GM12891 (cell line): ENCODE measurements at places on chromosomes 11 and 22.

GRCh38 chr11:83007909-83008580 lies 63.7 kb downstream of the RAB30 start:
- no peak for DNase-seq

GRCh38 chr11:68206211-68206610 lies 6.9 kb downstream of the KMT5B start:
- no peak for DNase-seq

DNA sequence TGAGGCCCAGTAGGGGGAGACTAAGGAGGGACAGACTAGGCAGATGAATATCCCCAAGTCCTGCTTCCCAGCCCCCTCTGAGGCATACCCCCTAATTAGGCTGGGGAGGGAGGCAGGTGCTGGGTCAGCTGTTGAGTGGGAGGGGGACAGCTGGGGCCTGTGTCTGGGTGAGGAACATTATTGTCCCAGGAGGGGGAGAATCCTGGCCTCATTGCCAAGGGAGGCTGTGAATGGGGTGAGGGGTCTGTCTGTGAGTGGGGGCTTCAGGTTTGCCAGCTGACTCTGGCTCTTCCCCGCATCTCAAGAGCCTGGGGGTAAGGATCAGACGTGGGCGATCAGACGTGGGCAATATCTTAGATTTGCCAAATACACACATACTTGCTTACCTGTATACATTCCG lies 2.1 kb downstream of the INPPL1 start:
- no peak for DNase-seq

DNA sequence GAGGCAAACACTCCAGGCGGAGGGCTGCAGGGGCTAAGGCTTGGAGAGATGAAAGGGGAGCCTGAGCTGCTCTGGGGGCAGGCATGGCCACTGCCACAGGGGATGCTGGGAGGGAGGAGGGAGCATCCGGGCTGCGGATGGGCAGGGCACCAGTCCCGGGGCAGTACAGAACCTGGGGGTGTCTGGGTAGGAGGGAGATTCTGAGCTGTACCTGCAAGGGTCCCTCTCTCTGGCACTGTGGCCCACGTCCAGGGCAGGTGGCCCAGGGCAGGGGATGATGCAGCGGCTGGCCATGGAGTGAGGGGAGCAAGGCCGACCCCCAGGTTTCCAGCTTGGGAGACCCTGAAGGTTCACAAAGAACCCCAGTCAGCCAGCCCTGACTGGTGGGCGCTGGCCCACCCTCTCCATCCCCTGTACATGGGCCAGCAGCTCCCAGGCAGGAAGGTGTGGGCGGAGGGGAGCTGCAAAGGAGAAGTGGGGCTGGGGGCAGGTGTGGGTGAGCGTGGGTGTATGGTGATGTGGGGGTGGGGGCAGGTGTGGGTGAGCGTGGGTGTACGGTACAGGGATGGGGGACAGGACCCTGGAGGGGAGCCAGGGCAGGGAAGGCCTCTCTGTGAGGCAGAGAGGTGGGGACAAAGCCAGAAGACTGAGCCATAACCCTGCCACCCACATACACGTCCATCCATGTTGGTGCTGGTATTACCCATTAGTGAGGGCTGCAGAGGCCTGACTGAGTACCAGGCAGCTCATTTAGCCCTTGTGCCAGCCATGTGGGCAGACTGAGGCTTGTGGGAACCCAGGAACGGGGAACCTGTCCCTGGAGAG lies 2.2 kb upstream of the TNFRSF13C start:
- no peak for DNase-seq

DNA sequence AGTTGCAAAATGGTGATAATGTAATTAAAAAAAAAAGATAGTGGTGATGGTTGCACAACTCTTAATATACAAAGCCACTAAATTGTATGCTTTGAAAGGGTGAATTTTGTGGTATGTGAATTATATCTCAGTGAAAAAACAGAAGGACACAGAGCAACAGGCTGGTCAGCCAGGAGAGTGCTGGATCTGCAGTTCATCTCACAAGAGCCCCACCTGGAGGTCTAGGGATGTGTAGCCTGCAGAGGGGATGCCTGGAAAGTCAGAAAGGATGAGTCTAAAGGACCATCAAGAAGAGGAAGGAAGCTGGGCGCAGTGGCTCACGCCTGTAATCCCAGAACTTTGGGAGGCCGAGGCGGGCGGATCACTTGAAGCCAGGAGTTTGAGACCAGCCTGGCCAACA lies 9.0 kb downstream of the POLR3H start:
- no peak for DNase-seq

DNA sequence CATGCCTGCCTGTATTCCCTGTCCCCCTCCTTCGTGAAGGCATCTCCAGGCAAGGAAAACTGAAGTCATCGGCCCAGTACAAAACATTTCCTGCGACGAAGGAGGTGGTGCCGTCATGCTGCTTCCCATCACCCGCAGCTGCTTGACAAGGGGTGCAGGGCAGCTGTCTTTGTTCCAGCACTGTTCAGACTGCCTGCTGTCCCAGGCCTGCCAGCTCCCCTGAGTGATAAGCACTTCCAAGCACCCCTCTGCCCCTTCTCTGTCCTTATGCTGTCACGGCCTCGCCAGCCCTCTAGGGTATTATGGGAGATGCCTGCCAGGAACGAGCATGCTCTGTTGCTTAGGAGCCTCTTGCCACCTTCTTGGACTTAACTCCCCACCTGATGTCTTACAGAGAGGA lies 37.1 kb upstream of the BSX start:
- DNase-seq: no peak

GRCh38 chr11:5922749-5923426 lies 19.2 kb upstream of the OR56A3 start:
- DNase-seq: no peak

DNA sequence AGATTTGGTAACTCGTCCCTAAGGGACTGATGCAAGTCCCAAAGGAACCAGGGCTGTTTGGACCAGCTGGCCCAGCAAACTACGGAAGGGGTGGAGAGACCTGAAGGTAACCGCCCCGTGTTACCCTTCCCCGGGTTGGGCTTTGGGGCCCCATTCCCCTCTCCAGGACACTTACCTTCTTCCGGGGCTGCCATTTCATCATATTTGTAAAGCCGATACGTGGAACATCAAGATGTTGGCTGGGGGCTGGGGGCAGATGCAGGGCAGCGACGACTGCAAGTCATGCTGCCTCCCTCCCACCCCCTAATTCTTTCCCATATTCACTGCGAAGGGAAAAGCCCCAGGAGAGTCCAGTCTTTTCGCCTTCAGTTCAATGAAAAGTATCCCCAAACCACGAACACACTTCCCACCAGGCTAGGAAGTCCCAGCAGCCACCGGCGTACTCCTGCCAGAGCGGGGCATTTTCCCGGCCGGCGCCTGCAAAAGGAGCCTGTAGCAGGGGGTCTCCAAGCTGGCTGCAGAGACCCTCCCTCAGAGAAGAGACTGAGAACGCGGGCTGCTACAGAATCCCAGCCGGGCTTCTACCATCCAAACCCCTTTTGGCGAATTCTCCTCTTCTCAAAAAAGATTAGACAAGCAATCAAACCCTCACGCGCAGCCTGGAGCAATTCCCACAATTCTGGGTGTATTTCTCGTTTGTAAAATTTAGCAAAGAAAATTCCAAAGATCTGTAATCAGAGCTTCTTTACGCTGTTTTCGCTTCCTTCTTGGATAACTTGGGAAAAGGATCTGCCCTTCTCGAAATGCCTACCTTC lies 236.7 kb downstream of the TTC28 start:
- DNase-seq: peak; percentile 11

DNA sequence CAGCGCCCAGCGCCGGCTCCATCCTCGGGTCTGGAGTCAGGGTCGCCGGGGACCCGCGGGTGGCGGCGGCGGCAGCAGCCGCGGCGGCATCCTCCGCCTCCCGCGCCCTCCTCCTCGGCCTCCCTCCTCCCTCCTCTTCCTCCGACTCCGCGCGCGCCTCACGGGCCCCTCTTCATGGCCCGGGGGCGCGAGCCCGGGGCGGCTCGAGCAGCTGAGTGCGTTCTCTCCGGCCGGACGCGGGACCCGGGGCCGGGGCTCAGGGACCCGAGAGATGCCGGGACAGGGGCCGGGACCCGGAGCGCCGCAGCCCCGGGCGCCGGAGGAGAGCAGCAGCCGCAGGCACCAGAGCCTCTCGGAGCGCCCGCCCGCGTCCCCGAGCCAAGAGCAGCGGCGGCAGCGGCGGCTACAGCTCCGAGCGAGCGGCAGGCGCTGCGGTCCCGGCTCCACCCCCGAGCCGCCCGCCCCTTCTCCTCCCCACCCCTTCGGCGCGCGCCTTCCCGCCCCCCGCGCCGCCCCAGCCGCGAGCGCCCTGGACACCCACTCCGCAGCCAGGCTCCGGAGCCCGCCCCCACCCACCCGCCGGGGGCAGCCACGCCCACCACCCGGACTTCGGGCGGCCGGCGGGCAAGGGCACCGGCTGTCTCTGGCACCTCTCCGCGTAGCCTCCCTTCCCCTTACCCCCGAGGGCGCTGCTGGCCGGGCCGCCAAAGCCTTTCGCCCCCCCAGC lies at the start of gene CHST1:
Gene CHST1, minus strand, starts transcription at position 417 of the 727 bp plus-strand sequence. CDS start 14,699 bp downstream, outside the sequence.
- DNase-seq: no peak

DNA sequence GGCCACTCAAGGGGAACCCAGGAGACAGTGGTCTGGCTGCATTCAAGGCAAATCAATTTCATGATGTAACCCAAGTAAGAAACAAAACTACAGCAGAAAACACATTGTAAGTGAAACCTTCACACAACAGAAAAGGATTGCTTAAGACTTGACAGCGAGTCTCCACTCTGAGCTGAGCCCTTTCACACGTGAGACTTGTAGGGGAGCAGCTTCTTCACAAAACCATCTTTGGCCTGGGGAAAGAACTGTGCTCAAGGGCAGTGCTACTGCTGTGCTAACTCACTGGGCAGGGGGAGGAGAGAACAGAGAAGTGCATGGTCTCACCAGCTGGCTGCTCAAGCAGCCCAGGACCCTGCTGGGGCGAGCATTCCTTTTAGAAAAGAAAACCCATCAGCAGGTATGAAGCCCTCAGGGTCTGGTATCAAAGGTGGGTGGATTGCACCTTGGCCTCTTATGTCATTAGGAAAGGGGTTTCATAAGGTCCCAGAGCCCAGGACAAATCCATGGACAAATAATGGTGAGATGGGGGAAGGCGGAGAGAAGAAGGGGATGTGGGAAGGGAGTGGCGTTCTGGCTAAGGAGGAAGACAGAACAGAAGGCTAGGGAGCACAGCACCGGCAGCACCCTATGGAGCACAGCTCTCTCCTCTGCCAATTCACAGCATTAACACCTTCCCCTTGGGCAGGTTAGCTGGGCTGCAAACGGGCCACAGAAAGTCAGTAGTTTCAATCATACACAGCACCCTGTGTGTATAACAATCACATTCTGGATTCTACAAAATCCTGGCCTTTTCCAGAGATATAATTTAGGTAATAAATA lies 20.6 kb upstream of the RAPSN start:
- DNase-seq: no peak

GRCh38 chr22:44547371-44547770 lies 49.3 kb upstream of the RTL6 start:
- no peak for DNase-seq

GRCh38 chr11:21866781-21867180 lies 326.1 kb upstream of the ANO5 start:
- no peak for DNase-seq

- DNase-seq: no peak
These were observed 36.3 kb upstream of the JAM3 start for GRCh38 chr11:134032501-134033091.

- no peak for DNase-seq
These were observed 114.0 kb downstream of the GRIK4 start for GRCh38 chr11:120625565-120625964.

DNA sequence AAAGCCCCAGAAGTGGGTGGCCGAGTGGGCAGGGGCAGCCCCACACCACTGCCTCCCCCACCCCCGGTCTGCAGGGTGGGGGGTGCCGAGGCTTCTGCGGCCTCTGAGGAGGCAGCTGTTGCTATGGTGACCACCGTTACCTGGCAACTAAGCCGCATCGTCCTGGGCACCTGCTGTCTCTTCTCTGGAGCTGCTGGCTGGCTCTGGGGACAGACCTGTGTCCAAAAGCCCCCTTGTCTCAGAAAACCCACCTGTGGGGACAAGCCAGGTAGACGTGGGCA lies 79.9 kb upstream of the PRR5 start:
- no peak for DNase-seq

GRCh38 chr11:34499719-34500500 lies 13.7 kb downstream of the ELF5 start:
- no peak for DNase-seq

- no peak for DNase-seq
These were observed 42.1 kb downstream of the ARL14EP start for GRCh38 chr11:30364837-30365482.

DNA sequence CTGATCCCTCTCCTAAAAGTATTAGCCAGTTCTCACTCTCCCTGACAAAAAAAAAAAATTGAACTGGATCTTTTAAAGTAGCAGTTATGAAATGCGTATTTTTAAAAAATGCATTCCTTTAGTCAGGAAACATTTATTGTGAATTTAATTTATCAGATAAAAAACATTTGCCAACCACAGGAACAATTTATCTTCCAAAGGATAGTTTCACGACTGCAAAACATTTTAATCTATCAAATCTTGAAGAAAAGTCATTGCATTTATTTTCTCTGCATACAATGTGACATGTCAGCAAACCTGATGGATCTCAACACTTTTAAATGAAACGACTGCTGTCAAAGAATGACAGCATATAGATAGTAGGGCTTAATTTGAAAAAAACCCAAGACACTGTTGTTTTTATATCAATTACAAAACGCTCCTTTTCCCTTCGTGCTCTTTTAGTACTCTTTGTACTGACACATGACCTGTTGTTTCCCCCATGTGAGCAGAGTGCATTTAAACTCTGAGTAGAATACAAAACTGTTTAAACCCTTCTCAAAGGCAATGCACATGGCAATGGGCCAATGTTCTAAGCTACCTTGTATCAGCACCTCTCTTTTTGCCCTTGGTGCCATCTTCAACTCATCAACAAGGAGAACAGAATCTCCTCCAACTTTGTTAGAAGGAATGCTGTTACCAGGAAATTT lies 107.0 kb downstream of the ATG16L2 start:
- DNase-seq: no peak

DNA sequence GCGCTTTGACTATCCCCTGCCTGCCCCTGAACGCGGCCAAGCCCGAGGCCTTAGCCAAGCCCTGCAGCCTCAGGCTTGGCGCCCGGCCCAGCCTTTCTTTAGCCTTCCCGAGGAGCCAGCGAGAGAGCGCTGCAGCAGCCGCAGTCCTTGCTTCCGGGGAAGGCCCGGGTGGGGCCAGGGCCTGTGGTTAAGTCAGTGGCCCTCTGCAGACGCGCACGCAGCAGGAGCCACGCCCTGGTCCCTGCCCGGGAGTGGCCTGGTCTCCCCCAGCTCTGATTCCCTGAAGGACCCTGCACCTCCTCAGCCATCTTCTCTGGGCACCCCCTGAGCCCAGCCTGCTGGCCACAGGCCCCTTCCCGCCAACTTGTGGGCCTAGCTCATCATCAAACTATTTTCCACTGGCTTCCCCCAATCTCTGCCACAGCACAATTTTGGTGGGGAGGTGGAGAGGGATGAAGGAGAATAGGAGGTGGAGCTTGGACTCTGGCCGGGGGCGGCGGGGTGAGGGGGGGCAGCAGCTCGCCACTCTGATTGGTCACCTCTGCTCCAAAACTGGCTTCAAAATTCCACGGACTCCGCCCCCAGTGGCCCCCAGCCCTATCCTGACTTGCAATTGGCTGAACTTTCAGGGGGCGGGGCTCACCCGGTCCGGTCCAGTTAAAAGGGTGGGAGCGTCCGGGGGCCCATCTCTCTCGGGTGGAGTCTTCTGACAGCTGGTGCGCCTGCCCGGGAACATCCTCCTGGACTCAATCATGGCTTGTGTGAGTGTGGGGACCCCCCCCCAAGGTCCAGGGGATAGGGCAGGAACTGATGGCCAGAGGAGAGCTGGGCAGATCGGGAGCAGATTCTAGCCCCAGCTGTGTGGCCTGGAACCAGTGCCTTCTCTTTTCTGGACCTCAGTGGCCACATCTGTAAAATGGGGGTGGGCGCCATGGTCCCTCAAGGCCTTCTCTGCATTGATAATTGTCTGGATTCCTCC lies at the start of gene LGALS1:
Gene LGALS1, plus strand, starts transcription at position 686 of the 979 bp plus-strand sequence. Its CDS starts 67 bp downstream, at position 753.
- DNase-seq: peak; percentile 72

GRCh38 chr22:33232071-33232470 lies 173.9 kb upstream of the SYN3 start:
- DNase-seq: no peak
